ENCODE measurements at places on chromosomes 1 and 21.

GRCh38 chr1:71640998-71641397 lies 560.2 kb upstream of the ZRANB2 start:
- DNase-seq, result no peak
- no peak overlapping the region for H3K4me3 ChIP-seq
- H3K27ac ChIP-seq, result no peak overlapping the region
- H3K27me3 ChIP-seq, result no peaks in the 10 kb centered on the region
- no peaks in the 10 kb centered on the region for H3K36me3 ChIP-seq

DNA sequence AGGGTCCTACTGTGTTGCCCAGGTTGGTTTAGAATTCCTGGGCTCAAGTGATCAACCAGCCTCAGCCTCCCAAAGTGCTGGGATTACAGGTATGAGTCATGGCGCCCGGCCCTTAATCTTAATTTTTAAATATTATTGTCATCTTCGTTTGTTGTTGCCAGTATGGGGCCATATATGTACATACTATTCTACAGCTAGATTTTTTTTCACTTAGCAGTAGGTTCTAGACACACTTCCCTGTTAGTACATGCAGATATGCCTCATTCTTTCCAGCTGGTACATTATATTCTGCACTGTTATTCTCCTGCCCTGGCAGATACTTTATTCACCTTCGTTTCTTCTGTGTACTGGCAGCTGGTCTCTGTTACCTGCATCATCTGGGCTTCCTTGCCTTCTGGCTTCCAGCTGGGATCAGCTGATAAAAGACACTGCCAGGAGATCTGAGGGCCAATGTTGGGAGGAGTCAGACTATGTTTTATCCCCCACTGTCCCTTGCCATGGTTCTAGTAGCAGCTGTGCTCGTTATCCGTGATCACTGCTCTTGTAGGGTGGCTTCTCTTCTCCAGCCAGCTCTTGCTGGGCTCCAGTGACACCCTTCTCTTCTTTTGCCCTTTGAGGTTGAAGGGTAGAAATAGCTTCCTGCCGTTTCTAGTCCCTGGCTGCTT lies 24.7 kb downstream of the ST3GAL3 start:
- peaks cover 2% of the 10 kb centered on the region for H3K36me3 ChIP-seq
- H3K27me3 ChIP-seq, result no peaks in the 10 kb centered on the region
- H3K27ac ChIP-seq, result no peak overlapping the region
- no peaks in the 10 kb centered on the region for H3K4me1 ChIP-seq
- H3K4me3 ChIP-seq, result no peak overlapping the region

GRCh38 chr1:197272791-197273190 lies 4.7 kb downstream of the CRB1 start:
- H3K27ac ChIP-seq, result no peak overlapping the region
- H3K36me3 ChIP-seq, result no peaks in the 10 kb centered on the region
- no peak overlapping the region for H3K4me3 ChIP-seq
- H3K4me1 ChIP-seq, result no peaks in the 10 kb centered on the region
- H3K27me3 ChIP-seq, result no peaks in the 10 kb centered on the region
- no peak for DNase-seq

GRCh38 chr1:201493757-201494617 lies 12.9 kb downstream of the CSRP1 start:
- no peak overlapping the region for H3K4me3 ChIP-seq
- DNase-seq, result no peak
- peaks cover 13% of the 10 kb centered on the region for H3K4me1 ChIP-seq
- H3K36me3 ChIP-seq, result peaks cover 19% of the 10 kb centered on the region

- no peak for DNase-seq
- no peaks in the 10 kb centered on the region for H3K36me3 ChIP-seq
- no peak overlapping the region for H3K27ac ChIP-seq
- no peaks in the 10 kb centered on the region for H3K27me3 ChIP-seq
- H3K4me1 ChIP-seq, result peaks cover 5% of the 10 kb centered on the region
Observed at GRCh38 chr1:245807306-245807705, 652.5 kb downstream of the KIF26B start.

GRCh38 chr1:33099290-33100118 lies 18.6 kb downstream of the AZIN2 start:
- H3K4me1 ChIP-seq, result no peaks in the 10 kb centered on the region
- H3K36me3 ChIP-seq, result no peaks in the 10 kb centered on the region
- H3K27ac ChIP-seq, result no peak overlapping the region
- H3K4me3 ChIP-seq, result no peak overlapping the region
- H3K27me3 ChIP-seq, result no peaks in the 10 kb centered on the region
- no peak for DNase-seq

DNA sequence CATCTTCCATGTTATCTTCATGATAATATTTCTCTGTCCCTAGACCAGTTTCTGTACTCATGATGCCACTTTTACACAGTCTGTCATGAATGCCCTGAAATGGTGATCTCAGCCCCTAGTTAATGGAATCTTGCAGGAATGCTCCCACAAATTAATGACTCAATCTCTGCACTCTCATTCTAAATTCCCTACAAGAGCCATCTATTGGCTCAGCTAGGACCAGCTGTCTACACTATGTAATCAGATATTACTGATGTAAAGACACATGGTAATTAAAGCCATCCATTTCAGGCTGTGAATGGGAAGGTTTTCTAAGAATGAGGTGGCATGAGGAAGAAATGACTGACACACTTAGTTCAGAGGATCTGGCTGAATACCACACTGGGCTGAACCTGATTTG lies 199.1 kb upstream of the KCND3 start:
- no peaks in the 10 kb centered on the region for H3K36me3 ChIP-seq
- no peak overlapping the region for H3K4me3 ChIP-seq
- H3K27ac ChIP-seq, result no peak overlapping the region
- no peak for DNase-seq

DNA sequence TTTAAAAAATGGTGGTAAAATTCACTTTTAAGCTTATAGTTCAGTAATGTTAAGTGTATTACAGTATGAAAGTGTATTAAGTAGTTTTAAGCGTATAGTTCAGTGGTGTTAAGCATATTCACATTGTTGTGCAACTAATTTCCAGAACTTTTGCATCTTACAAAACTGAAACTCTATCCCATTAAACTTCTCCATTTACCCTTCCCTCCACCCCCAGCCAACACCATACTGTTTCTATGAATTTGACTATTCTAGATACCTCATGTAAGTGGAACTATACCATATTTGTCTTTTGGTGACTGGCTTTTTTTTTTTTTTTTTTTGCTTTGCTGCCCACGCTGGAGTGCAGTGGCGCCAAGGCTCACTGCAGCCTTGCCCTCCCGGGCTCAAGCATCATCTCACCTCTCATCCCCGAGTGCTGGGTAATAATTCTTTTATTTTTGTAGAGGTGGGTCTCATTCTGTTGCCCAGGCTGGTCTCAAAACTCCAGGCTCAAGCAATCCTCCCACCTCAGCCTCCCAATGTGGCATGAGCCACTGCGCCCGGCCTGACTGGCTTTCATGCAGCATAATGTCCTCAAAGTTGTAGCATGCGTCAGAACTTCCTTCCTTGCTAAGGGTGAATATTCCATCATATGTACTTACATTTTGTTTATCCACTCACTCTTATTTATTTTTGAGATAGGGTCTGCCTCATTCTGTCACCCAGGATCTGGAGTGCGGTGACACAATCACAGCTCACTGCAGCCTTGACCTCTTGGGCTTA lies 45.1 kb upstream of the BMP8B start:
- no peaks in the 10 kb centered on the region for H3K27me3 ChIP-seq
- DNase-seq, result no peak
- no peaks in the 10 kb centered on the region for H3K36me3 ChIP-seq
- H3K27ac ChIP-seq, result no peak overlapping the region
- no peak overlapping the region for H3K4me3 ChIP-seq

- peaks cover 4% of the 10 kb centered on the region for H3K36me3 ChIP-seq
- peaks cover 57% of the 10 kb centered on the region for H3K4me1 ChIP-seq
- H3K4me3 ChIP-seq, result no peak overlapping the region
- no peaks in the 10 kb centered on the region for H3K27me3 ChIP-seq
- no peak for DNase-seq
Observed at GRCh38 chr1:52913537-52913936, 8.0 kb downstream of the ECHDC2 start.

- no peaks in the 10 kb centered on the region for H3K36me3 ChIP-seq
- H3K4me3 ChIP-seq, result no peak overlapping the region
- DNase-seq, result no peak
Observed at GRCh38 chr1:223731133-223731770, 18.9 kb downstream of the CAPN2 start.

DNA sequence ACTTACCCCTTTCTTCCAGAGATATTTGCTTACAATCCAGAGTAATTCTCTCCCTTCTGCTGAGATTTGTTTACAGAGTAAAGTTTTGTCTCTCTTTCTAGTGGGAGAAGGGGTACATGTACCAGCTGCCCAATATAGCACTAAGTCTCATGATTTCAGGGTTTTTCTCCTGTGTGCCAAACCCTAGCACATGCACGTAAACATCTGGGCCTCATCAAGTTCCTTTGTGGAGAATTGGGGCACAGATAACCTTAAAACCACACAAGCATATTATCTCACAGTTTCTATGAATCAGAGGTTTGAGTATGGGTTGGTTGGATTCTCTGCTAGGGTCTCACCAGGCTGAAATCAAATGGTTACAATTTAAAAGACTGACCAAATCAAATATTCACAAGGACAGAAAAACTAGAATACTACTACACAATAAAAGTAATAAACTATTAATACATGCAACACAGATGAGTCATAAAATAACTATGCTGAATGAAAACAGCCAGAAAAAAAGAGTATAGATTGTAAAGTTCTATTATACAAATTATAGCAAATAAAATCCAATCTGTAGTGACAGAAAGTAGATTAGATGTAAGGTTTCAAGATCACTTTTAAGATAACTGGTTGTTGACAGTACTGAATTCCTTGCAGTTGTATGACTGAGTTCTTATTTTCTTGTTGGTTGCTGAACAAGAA lies 347.4 kb upstream of the PTBP2 start:
- H3K27me3 ChIP-seq, result no peaks in the 10 kb centered on the region
- H3K4me3 ChIP-seq, result no peak overlapping the region
- no peak overlapping the region for H3K27ac ChIP-seq
- H3K4me1 ChIP-seq, result no peaks in the 10 kb centered on the region
- no peak for DNase-seq

GRCh38 chr21:38438462-38438893 lies 59.8 kb downstream of the ERG start:
- no peaks in the 10 kb centered on the region for H3K27me3 ChIP-seq
- no peaks in the 10 kb centered on the region for H3K4me1 ChIP-seq
- no peak for DNase-seq
- no peak overlapping the region for H3K4me3 ChIP-seq

- H3K4me3 ChIP-seq, result no peak overlapping the region
- no peaks in the 10 kb centered on the region for H3K36me3 ChIP-seq
- no peaks in the 10 kb centered on the region for H3K27me3 ChIP-seq
- no peak for DNase-seq
- H3K4me1 ChIP-seq, result no peaks in the 10 kb centered on the region
Observed at GRCh38 chr1:1627829-1628753, 3.9 kb upstream of the MMP23B start.

DNA sequence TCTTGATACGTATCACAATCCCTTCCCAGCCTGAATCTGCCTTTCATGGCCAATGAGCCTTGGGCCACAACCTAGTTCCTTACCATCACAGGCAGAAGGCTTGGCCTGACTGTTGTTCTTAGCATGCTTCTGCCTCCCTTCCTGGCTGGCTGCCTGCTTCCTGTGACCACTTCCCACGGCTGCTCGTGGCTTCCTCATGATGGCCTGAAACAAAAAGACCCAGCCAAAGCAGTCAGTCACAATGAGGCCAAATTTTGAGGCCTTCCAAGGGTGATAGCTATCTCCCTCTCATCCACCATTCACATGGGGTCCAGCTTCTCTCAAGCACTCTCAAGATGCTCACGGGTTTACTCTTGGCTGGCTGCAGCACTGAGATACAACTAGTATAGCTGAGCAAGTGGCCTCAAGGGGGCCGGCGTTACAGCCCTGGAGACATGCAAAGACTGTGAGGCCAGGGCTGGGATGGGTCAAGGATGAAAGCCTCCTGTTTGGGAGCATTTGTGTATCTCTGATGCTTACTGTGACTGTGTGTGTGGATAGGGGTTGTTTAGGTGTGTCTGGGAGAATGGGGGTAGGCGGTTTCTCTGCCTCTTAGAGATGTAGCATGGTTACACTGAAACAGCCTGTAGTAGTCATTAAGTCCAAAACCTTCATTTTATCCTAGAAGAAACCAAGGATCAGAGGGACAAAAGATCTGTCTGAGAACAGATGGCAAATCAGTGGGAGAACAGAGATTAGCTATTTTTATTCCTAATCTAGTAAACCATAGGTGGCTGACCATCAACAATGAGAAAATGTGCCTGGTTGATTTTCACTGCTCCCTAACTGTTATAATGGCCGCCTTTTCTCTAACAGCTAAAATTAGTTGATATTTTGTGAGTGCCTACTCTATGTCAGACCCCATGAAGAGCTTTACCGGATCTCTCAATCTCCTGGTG lies 5.4 kb upstream of the TOE1 start:
- DNase-seq, result no peak
- peaks cover 2% of the 10 kb centered on the region for H3K36me3 ChIP-seq
- no peak overlapping the region for H3K27ac ChIP-seq
- no peak overlapping the region for H3K4me3 ChIP-seq
- no peaks in the 10 kb centered on the region for H3K27me3 ChIP-seq

- H3K4me3 ChIP-seq, result no peak overlapping the region
- H3K27me3 ChIP-seq, result no peaks in the 10 kb centered on the region
- no peak for DNase-seq
Observed at GRCh38 chr1:21763236-21763635, 19.7 kb downstream of the USP48 start.

DNA sequence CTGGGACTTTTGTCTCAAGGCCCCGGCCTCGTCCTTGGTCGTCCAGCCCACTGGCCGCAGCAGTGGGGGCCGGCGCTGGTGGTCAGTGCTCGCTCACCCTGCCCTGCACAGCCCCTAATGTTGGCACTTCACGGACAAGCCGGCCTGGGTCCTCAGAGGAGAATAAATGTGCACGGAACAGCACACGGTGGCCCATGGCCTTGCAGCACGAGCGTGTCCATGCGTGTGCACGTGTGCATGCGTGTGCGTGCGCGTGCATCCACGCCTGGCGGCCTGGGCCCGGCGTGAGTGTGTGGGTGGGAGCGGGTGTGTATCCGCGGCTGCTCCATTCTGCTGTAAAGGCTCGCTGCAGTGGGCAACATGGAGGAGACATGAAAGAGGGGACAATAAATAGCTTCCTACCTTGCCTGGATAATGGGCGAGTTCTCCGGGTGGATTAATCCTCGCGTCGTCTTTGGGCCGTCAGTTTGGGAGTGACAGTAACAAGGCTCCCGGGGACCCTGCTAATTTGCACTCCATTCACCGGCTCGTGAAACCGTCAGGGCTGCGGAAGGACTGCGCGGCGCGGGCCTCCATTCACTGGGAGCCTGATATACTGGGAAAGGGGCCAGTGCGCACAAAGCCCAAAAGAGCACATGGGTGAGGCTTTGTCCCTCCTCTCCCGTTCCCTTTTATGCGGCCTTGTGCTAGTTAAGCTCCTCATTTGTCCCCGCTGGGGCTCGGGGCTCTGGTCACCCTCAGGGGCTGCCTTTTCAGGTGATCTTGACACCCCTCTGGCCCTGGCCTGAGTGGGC lies 142.8 kb downstream of the PRDM16 start:
- no peaks in the 10 kb centered on the region for H3K36me3 ChIP-seq
- DNase-seq, result no peak
- H3K27me3 ChIP-seq, result no peaks in the 10 kb centered on the region
- H3K27ac ChIP-seq, result no peak overlapping the region
- H3K4me3 ChIP-seq, result no peak overlapping the region

GRCh38 chr1:159113596-159114433 lies 37.2 kb upstream of the AIM2 start:
- no peaks in the 10 kb centered on the region for H3K4me1 ChIP-seq
- no peak overlapping the region for H3K4me3 ChIP-seq
- no peak for DNase-seq

GRCh38 chr1:17551755-17552234 lies 12.3 kb downstream of the ARHGEF10L start:
- H3K4me3 ChIP-seq, result no peak overlapping the region
- H3K27ac ChIP-seq, result peak overlapping the region; percentile 62
- H3K36me3 ChIP-seq, result no peaks in the 10 kb centered on the region
- no peak for DNase-seq
